ENCODE measurements at places on chromosomes 6 and 20. TPM values are rescaled to one million over a fixed set of nuclear protein-coding genes. Genes with fewer than 3 reads are reported as not detected.

TRDN gene
- total RNA-seq, result not detected

EYS gene
- total RNA-seq, result not detected

BTNL2 gene
- total RNA-seq, result not detected

BPIFA1 gene
- total RNA-seq, result not detected

HLA-DQB1 gene
- total RNA-seq, result 9.7 TPM

BFSP1 gene
- total RNA-seq, result 0.34 TPM

DNA sequence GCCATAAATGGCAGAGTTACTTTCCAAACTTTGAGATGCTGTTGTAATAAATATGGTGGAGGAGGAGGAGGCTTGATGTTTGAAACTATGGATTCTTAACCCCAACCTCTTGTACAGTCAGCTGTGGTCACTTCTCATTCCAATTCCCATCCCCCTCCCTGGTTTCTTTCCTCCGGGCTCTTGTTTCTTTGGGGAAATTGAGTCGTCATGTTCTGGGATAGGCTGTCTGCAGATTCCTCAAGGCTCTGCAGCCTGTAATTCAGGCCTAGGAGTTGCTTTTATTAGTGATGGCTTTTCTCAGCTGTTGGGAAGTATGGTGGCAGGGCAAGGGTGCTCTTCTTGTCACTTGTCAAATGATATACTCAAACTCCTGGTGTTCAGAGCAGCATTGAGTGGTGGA lies 2.6 kb downstream of the PTK7 start:
- DNase-seq, result no peak

GRCh38 chr6:64685401-64685800 lies 1021.6 kb downstream of the EYS start:
- DNase-seq, result no peak

GRCh38 chr20:57498425-57499400 lies 26.2 kb downstream of the CTCFL start:
- peak; percentile 63 for DNase-seq

- DNase-seq, result no peak
Measured at GRCh38 chr20:36786246-36786645, 12.7 kb upstream of the DSN1 start.

GRCh38 chr6:80789912-80790570 lies 683.6 kb downstream of the BCKDHB start:
- no peak for DNase-seq

- DNase-seq, result no peak
Measured at GRCh38 chr6:109393886-109394281, 11.6 kb upstream of the CD164 start.

Data from activated CD4-positive, alpha-beta memory T cell treated with anti-CD3 and anti-CD28 coated beads for 36 hours (primary cell).